HT1080 (cell line): ENCODE measurements at places on chromosomes 5 and 9.

- DNase-seq: no peak
Observed at GRCh38 chr9:38342096-38342495, 50.4 kb upstream of the ALDH1B1 start.

DNA sequence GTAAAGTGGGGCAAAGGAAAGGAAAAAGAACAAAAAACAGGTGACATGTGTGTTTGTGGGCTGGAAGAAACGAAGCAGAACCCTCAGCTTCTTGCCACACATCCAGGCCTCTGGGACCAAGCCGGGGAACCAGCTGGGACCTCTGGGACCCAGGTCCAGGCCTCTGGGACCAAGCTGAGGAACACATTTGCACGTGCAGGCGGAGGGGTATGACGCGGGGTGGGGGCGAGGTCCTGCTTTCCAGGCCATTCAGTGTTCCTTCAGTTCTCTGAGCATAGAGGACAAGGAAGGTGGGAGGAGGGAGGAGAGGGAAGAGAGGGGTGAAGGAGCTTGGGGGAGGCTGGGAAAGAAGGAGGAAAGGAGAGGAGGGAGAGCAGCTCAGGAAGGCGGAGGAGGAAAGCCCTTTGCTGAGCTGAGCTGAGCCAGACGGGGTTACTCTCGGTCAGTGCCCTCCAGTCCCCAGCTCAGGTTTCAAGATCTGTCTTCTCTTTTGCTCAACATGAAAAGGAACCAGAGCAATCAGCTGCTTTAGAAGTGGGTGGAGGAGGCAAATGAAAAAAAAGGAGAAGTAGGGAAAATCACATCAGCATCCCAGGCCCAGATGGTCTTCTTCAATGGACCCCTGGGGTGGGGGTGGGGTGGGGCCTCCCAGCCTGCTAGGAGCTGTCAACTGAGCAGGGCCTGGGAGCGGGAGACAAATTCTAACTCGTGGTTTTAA lies 59.1 kb downstream of the ABCA1 start:
- DNase-seq: peak; percentile 92

DNA sequence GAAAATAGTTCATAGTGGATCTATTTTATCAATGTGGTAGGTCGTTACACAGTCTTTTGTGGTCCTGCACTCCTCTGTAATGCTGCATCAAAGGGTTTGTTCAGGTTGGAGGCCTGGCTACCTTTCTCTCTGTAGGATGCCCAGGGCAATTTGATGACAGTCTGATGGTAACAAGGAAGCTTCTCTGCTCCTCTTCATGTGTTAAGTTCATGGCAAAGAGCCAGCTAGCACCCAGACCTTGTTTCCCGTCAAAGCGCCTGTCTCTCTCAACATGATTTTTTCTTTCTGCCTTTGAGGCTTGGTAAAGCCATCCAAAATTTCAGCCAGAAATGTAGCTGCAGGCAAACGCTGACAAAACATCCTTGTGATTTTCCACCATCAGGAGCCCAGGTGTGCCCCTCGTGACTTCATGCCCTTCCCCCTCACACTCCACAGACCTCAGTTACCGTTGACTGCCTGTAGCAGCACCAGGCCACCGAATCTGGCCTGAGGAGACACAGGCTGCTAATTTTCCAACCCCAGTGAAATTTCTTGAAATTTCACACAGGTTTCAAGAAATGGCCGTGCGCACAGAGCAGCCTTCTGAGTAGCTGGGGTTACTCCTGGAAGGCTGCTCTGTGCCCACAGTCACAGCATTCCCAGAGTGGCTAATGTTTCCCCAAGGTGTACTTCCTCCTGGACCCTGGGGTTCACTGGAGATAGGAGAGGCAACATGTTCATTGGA lies 292.7 kb downstream of the CWC27 start:
- DNase-seq: no peak

DNA sequence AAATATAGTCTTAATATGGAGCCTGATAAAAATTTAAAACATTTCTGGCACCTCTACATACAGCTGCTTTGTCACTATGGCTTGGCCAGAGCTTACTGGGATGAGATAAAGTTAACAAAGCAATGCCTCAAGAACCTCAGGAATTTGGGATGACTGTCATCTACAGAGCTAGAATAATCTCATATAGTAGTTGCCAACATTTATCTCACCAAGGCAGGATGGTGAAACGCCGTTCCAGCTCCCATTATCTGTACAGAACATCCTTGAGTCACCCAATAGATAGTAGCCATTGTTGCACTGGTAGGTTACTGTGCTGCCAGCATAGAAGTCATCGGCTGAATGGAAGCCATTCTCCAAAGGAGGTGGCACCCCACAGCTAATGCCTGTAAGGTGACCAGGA lies 94.6 kb upstream of the TXNDC8 start:
- DNase-seq: no peak

DNA sequence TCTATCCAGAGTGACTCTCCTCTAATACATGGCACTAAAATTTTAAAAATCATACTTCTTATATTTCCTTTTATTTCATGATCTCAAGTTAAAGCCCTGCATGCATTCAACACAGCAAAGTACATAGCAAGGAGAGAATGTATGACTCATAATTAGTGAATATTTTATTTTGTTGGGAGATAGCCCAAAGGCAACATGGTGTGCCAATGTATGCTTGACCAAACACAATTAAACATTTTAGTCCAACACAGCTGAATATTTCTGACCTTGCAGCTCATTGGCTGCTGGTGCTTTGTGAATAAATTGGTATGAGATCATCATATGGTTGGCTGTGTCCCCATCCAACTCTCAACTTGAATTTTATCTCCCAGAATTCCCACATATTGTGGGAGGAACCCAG lies 103.5 kb downstream of the NPR3 start:
- no peak for DNase-seq

DNA sequence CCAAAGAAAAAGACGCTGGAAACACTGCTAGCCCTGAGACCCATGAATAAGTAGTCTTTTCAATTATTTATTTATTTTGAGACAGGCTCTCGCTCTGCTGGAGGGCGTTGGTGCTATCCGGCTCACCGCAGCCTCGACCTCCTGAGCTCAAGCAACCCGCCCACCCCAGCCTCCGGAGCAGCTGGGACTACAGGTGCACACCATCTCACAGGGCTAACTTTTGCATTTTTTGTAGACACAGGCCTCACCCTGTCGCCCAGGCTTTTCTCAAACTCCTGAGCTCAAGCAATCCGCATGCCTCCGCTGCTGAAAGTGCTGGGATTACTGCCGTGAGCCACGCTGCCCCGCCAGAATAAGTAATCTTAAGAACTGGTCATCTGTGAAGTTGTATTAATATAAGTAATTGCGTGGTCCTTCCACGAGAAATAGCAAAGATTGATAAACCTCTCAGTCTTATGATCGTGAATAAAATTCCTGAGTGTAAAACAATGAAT lies 1.6 kb downstream of the ANXA2R start:
- DNase-seq: no peak

GRCh38 chr9:5448016-5448415 lies 2.3 kb upstream of the CD274 start:
- DNase-seq: no peak

- no peak for DNase-seq
Observed at GRCh38 chr5:180625791-180626660, 23.4 kb downstream of the FLT4 start.

DNA sequence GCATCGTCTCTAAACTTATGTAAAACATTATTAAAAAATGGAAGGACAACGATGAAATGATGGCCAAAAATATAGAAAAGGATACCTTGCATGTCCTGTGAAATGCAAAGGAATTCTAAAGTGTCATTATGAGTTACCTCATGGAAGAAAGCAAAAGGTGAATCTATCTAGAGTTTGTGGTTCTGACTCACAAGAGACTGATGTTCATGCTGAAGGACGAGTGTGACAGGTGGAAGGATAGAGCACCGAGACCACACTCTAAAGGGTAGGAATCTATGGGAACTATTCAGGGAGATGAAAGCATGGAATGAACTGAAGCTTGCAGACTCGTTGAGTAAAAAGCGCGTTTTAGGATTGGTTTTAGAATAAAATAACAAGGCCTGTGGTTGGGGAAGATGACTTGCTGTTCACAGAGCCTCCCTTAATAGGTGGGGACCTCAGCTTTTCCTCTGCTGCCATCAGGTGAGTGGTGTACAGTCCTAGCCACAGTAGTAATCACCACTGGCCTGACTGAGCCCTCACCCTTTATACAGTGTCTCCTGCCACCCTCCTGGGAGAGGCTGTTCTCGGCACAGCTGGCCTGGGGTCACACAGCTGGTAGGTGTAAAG lies 11.2 kb downstream of the TENT4A start:
- DNase-seq: no peak

DNA sequence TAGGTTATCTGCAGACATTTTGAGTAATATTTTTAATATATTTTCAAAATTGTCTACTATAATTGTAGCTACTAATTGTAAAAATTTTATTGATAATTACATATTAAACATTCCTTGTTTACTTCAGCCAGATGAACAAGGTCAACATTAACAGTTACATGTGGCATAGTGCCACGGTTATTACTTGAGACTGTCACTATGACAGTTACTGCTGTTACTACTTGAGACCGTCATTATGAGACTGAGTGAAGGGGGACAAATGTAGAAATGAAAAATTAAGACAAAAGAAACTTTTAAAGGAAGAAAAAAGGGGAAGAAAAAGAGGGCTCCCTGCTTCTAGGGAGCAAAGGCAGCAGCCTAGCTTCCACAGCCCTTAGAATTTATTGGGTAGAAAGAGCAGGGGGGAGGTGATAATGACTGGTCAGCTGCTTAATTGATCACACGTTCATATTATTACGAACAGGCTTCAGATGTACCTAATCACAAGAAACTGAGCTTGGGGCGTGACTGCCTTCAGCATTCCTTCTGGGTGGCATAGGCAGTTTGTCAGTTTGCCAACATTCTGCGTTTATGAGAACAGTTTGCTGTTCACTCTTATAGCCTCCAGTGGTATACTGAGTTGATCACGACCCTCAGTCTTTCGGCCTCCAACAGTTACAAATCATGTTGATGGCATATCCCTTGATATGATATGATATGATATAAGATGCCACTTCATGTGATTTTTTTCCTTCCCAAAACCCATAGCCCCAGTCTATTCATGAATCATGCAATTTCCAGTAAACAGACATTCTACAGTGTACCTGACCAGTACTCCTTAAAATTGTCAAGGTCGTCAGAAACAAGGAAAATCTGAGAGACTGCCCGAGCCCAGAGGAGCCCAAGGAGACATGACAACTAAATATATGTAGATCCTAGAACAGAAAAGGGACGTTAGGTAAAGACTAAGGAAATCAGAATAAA lies 13.1 kb downstream of the MARCHF6 start:
- no peak for DNase-seq

DNA sequence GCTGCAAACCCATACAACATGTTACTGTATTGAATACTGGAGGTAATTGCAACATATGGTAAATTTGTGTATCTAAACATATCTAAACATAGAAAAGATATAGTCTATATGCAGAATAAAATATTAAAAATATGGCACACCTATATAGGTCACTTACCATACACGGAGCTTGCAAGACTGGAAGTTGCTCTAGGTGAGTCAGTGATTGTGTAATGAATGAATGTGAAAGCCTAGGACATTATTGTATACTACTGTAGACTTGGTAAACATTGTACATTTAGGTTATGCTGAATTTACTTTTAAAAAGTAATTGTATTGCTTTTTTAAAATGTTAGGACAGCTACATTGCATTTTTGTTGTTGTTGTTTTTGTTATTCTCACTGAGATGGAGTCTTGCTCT lies 968.8 kb downstream of the TLE1 start:
- no peak for DNase-seq

DNA sequence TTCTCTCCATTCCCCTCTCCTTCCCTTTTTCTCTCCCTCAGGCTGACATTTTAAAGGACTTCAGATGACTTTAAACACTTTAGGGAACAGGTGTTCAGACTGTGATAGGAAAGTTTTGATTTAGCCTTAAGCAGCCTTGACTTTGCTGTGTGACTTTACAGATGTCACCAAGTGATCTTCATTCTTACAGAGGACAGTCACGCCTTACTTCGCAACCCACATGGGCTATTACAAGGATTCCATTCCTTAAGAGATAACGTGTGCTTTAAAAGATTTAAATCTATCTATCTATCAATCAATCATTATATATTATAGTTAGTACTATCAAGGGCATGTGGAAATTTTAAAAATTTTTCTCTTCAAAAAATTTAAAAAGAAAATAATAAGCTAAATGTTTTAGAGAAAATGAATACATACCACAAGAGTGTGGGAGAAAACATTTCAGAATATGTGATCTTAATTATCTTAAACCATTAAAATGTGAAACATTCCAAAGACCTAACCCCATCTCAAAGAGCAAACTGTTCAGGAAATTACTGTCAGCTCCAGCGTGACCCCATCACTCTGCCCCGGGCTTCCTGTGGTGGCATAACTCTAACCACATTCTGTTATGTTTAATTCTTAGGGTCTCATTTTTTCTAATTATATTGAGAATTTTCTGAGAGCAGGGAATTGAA lies 530.5 kb downstream of the SEMA5A start:
- DNase-seq: peak; percentile 81

DNA sequence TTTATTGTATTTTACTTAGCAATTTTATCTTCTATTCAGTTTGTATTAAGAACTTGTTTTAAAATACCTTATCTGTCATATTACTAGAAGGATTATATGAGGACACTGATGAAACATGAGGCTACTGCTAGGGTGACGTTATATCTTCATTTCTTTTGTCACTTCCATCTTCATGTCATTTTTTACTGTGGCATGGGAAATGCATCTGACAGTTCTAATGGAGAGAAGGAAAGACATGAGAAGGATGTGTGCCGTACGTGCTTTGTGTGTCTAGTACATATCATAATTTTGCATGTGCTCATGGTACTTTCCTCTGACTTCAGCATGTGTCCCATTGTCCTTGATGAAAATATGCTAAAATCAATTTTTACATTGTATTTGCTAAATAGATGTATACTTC lies 258.2 kb downstream of the PTPRD start:
- no peak for DNase-seq

GRCh38 chr5:58466939-58467338 lies 7.1 kb upstream of the PLK2 start:
- peak; percentile 69 for DNase-seq

DNA sequence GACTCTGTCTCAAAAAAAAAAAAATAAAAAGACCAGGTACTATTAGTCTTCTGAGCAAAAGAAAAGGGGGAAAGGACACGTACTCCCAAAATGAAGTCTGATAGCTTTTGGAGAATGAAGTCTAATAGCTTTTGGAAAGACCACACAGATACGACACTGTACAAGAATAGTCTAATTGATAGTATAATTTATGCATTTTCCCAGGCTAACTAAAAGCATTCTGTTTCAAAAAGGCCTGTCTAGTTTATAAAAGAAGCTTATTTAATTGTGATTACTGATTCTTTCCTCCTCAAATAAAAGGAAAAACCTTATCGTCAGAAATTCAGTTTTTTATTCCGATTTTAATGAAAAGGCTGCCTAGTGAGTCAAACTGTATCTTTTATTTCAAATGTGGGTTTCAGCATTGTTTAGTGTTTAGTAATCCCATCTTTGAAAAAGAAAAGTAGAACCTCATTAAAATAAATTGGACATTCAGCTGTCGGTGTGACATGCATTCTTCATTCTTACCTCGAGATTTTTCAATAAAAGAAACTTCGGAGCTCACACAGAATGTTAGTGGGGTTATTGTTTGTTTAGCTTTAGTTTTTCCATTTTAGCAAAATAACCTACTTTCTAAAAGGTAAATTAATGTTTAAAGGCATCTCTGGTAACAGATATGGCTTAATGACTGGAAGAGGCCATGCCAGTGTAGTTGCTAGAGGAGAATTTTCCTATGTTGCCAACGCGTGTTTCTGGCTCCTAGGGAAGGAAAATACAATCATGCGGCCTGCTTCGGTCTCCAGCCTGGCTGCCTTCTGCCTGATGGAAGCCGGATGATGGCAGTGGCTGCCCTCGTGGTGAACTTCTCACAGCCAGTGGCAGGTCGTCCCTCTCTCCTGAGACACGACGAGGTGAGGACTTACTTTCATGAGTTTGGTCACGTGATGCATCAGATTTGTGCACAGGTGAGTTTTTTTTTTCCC lies 70.0 kb downstream of the NLN start:
- no peak for DNase-seq

GRCh38 chr5:144390133-144390532 lies 219.5 kb downstream of the KCTD16 start:
- DNase-seq: peak; percentile 3
